ENCODE measurements at places on chromosomes 3 and 15. TPM values are rescaled to one million over a fixed set of nuclear protein-coding genes. Genes with fewer than 3 reads are reported as not detected.
A peak's percentile ranks its signal among the peaks of the same experiment; 100 is the strongest.

GRCh38 chr3:131847966-131848510, 186.8 kb downstream of the CPNE4 start:
- no peak for DNase-seq

GRCh38 chr3:197730200-197730599, 6.5 kb downstream of the RUBCN start:
- no peak for DNase-seq

DNA sequence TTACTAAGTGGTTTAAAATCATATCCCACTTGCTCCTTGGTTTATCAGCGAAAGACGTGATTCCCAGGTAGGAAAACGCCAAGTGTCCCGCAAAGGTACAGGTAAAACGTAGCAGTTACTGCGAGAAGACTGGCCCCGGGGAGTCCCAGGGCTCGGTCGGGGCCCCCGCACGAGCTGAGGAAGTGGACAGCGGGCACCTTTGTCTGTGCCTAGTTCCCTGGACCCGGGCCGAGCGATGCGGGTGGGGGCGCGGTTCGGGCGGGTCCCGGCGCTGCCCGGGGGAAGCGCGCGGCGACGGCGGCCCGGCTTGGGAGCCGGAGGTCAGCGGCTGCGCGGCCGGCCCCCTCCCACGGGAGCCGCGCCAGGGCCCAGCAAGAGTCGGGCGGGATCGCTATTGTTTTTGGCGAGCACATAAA, 864 bp upstream of the NEO1 start:
- peak; percentile 84 for DNase-seq

GRCh38 chr3:193982258-193982659, 153.7 kb upstream of the HES1 start:
- peak; percentile 75 for DNase-seq

DNA sequence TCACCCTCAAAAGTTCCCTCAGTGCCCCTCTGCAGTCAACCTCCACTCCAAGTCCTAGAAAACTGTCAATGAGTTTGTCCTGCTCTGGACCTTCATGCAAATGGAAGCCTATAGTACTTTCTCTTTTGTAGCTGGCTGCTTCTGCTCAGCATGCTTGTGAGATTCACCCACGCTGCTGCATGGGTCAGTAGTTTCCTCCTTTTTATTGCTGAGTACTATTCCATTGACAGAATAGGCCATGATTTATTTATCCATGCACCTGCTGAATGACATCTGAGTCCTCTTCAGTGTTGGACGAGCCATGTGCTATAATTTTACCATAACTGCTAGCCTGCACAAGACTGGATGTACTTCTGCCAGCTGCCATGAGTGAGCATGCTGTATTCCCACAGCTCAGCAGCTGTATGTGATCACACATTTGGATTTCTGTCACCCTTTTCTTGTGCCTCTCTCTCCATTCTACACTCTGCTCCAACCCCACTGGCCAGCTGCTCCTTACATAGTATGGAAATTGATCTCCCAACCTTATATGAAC, 26.3 kb downstream of the CDCP1 start:
- no peak for DNase-seq

DNA sequence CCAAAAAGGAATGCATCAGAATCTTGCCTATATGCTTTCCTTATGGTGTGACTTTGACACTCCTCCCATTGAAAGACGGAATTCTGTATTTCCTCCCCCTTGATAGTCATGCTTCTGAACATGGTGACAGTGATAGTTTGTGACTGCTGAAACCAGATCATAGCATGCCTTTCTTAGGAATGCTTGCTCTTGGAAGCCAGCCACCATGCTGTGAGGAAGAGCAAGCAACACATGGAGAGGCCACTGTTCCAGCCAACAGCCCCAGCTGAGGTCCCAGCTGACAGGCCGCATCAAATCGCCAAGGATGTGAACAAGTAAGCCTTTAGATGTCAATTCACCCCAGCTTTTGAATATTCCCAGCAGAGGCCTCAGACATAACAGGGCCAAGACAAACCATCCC, 100.1 kb downstream of the IGF2BP2 start:
- DNase-seq = no peak

DNA sequence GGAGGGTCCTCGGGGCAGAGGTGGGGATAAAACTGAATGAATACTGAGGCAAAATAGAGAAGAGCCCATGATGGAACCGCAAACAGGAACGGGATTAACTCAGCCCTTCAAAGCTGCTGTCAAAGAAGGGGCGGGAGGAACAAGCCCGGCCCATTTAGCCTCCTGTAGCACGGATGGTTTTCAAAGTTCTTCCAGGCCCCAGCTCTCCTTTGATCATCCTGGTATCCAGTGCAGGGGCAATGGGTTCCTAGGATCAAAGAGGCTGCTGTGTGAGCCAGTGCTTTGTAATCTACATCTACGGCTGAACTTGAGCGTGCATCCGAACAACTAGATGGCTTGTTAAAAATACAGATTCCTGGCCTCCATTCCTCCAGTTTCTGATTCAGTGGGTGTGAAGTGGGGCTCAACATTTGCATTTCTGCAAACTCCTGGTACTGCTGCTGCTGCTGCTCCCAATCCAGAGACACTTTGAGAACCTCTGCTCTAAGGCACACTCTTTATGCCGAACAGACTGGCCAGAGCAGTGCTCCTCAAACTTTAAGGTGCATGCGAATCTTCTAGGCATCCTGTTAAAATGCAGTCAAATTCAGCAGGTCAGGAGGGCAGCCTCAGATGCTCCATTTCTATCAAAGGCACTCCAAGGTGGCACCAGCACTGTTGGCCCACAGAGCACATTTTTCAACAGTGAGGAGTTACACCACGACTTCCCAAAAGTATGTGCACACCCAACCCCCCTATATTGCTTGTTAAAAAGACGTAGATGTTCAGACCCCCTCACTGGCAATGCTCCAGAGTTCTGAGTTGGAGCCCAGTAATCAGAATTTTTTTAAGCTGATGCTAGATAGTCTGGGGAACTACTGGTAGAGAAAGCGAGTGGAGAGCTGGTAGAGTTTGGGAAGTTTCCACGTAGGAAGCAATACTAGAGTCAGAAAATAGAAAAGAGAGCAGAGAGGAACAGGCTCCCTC, 5.6 kb downstream of the GALNT15 start:
- no peak for DNase-seq

DNA sequence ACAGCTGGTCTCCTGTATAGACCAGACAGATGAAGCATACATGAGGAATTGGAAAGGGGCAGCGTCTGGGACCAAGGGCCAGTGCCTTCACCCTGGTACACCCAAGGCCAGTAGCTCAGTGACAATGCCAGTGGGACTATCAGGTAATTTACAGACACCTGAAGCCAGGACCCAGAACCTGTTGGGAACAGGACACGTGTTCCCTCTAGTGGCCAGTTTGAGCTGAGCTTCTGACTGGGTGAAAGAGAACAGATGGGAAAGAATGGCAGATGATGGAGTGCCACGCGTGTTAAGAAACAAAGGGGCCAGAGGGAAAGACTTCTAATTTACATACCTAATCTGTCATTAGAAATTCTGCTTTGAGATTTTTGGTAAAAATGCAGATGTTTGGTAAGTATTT, 5.1 kb upstream of the SLC25A38 start:
- DNase-seq = no peak

- DNase-seq = no peak
Measured at GRCh38 chr3:169939320-169939719, 27.3 kb upstream of the SEC62 start.

GRCh38 chr15:36291501-36291900, 287.9 kb upstream of the CDIN1 start:
- DNase-seq = no peak

DNA sequence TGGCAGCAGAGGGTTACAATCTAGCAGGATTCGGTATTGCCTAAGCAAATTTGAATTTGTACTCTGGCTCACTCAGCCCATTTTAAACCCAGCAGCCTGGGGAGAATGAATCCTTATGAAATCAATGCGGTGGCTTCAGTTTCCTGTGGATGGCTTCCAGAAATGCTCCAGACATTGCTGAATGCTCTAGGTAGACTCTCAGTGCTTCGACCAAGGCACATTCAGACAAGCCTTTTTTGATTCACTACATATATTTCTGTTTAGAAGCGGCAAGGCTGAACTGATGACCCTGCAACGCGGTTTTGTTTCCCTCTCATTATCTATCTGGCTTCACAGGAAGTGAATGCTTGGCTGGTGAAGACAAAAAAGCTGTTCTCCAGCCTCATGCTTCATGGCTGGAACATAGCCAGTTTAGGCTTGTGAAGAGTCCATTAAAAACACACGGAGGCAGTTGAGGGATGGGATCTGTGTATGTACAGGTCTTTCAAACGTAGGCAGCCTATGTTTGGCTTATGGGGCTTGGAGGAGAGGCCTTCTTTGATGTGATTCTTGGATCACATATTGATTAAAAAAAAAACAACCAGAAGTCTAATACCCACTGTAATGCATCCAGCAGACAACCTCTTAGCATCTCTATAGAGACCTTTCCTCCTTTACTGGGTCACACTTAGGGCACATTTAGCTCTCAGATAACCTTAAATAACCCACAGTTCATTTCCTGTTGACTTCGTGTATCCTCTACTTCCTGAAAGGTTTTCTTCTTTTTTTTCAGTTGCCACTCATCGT, 400.2 kb upstream of the TBL1XR1 start:
- DNase-seq = no peak

GRCh38 chr3:4503050-4503449, 9.9 kb downstream of the ITPR1 start:
- no peak for DNase-seq

- no peak for DNase-seq
Measured at GRCh38 chr3:168476360-168476980, 380.7 kb upstream of the GOLIM4 start.

DNA sequence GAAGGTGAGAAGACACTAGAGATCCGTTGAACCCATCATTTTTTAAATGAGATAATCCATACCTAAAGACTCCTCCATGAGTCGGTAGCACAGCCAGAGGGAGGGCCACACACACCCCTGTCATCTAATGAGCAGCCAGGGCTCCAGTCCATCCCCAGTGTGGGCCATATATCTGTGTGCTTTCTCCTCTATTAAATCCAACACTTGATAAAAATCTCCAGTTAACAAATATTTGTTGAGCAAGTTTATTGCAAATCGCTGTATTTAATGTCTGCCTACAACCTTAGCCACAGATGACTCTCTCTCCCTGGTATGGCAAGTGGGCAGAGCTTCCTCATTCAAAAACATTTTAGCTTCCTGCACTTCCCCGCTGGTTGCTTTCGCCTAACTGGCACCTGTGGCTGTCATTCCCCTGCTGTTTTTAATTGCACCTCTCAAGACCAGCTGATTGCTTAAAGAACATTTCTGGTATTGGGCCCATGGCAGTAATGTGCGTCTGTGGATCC, 82.8 kb downstream of the SMAD3 start:
- no peak for DNase-seq

- no peak for DNase-seq
Measured at GRCh38 chr3:30539206-30539605, 67.2 kb upstream of the TGFBR2 start.

- DNase-seq = no peak
Measured at GRCh38 chr15:72585476-72586058, 68.9 kb upstream of the GOLGA6B start.

GRCh38 chr15:85485956-85486567, 105.7 kb downstream of the AKAP13 start:
- DNase-seq = no peak

DNA sequence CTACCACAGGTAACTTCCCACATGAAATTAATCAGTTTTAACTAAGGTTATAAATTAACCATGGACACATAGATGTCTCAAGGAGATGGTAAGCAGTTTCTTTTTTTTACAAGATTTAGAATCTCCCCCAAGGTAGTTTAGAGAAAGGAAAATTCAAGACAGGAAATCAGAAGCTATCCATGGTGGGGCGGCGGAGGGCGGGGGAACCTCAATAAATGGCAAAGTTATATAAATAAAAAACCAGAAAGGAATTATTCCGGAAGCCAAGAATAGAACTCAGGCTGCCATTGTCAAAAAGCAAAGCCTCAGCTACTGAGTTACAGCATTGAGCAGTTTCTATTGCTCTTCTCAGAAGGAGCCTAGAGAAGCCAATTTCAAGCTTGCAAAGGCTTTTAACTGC, 172.1 kb upstream of the SMAD3 start:
- no peak for DNase-seq

GRCh38 chr3:150922611-150923010, 17.4 kb upstream of the MINDY4B start:
- no peak for DNase-seq

- DNase-seq = no peak
Measured at GRCh38 chr3:35946854-35947515, 307.7 kb downstream of the ARPP21 start.

DNA sequence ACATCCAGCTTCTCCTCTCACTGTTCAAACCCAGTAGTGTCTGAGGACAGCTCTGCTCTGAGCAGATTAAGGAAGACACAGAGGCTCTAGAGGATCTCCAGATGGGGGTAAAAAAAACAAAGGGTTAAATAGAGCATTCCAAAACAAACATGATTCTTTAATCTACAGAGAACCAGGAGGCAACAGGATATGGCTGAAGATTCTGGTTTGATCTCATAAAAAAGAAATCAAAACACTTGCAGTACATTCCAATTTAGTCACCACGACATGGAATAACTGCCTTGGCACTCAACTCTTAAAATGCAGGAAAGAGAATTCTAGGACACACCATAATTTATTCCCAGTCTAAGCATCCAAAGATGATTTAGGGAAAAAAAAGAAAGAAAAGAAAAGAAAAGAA, 32.0 kb downstream of the TM4SF4 start:
- no peak for DNase-seq

DNA sequence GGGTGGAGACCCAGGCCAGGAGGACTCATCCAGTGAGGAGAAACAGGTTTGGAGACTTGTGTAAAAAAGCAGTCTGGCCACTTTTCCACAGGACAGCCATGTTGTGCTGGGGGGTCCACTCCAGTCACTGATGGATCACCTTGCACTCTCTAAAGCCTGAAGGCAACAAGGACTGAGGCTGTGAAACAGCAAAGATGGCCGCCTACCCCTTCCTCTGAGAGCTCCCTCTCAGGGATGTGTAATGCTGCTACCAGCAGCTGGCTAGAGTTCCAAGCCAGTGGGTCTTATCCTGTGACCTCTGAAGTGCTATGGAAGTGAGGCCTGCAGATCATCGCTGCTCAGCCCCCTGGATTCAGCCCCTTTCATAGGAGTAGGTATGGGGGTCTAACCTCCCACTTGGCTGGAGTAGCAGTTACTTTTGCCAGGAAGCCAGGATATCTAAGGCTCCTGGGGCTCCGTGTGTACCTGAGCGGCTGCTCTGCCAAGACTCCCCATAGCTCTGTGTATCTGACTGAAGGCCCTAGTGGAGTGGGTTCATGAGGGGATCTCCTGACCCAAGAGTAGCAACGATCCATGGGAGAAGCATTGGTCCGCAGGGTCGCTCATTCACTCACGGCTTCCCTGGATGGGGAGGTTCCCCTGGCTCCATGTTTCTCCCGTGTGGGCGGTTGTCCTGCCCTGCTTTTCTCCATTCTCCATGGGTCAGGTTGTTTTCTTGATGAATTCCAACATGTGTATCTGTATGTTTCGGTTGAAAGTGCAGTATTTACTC, 69.9 kb upstream of the TNFSF10 start:
- no peak for DNase-seq

GRCh38 chr15:62927836-62928235, 114.7 kb upstream of the TPM1 start:
- DNase-seq = no peak

Gene SERPINI2
- total RNA-seq = not detected

Gene TUSC7
- total RNA-seq = not detected

Gene TRPM1
- total RNA-seq = not detected

Gene STARD5
- 5.4 TPM for total RNA-seq

Gene TNNC1
- total RNA-seq = 88.9 TPM

Gene ITIH1
- not detected for total RNA-seq

Gene DLEC1
- 2.7 TPM for total RNA-seq

Gene A4GNT
- total RNA-seq = not detected

Gene ETV5
- total RNA-seq = 56.3 TPM

Gene SCAANT1
- total RNA-seq = not detected

Gene CD96
- 9.5 TPM for total RNA-seq

Gene TIGIT
- 1.7 TPM for total RNA-seq

Gene AQR
- total RNA-seq = 28.2 TPM

Gene RTP3
- not detected for total RNA-seq

Gene CYP1A2
- total RNA-seq = 0.32 TPM

Gene NCEH1
- total RNA-seq = 62.1 TPM
